ENCODE measurements at places on chromosomes 11 and 22.

- DNase-seq = no peak
These were observed 878.8 kb downstream of the NTM start for GRCh38 chr11:132249256-132249655.

GRCh38 chr11:104036995-104037394, 555 bp downstream of the DDI1 start:
- DNase-seq = no peak

DNA sequence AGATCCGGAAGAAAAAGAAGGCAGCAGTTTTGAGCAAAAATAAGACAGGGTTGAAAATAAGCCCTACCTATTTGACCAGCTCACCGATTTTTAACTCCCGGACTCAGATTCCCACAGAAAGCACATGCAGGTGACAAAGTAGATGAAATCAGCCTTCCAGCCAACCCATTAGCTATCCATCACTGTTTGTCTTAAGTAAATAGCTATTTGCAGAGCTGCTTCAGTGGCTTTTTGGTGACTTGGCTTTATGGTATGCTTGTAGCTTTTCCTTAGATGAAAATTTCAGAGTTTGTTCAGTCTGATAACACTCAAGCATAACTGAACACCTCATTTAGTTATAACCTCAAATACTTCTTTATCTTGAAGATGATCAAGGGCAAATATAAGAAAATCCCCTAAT, 192.6 kb downstream of the HIPK3 start:
- no peak for DNase-seq

DNA sequence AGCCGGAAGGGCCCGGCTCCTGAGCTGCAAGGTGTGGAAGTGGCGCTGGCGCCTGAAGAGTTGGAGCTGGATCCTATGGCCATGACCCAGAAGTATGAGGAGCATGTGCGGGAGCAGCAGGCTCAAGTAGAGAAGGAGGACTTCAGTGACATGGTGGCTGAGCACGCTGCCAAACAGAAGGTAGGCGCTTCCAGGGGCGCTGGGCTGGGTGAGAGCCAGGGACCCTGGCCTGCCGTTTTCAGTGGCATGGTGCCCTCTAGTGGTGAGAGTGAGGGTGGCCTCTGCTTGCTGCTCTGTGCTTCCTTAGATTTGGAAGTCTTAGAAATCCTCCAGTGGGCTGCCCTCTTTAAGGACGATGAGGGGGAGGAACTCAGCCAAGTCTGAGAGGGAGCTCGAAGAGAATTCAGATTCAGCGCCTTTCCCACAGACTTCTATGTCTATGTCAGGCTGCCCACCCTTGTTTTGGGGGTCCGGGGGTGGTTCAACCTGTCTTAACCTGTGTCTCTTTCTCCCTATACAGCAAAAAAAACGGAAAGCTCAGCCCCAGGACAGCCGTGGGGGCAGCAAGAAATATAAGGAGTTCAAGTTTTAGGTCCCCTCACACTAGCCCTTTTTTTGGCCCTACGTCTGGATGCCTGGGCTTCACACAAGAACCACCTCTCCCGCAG, 1.8 kb upstream of the PACS1 start:
- DNase-seq = peak; percentile 58

GRCh38 chr11:58616594-58616993, 5.9 kb upstream of the CNTF start:
- DNase-seq = peak; percentile 97

- DNase-seq = no peak
These were observed 34.4 kb downstream of the PRMT3 start for GRCh38 chr11:20421946-20422345.

GRCh38 chr11:108596701-108597100, 3.1 kb upstream of the EXPH5 start:
- no peak for DNase-seq

GRCh38 chr11:92528001-92528400, 303.4 kb downstream of the FAT3 start:
- DNase-seq = no peak

GRCh38 chr22:43811777-43812148, 342 bp downstream of the EFCAB6 start:
- DNase-seq = no peak

- no peak for DNase-seq
These were observed 20.7 kb upstream of the SPON1 start for GRCh38 chr11:13941775-13942174.

GRCh38 chr22:20118300-20119020, 1.4 kb upstream of the TRMT2A start:
- DNase-seq = no peak

GRCh38 chr11:67420646-67421429, 5.4 kb downstream of the CARNS1 start:
- DNase-seq = peak; percentile 81

DNA sequence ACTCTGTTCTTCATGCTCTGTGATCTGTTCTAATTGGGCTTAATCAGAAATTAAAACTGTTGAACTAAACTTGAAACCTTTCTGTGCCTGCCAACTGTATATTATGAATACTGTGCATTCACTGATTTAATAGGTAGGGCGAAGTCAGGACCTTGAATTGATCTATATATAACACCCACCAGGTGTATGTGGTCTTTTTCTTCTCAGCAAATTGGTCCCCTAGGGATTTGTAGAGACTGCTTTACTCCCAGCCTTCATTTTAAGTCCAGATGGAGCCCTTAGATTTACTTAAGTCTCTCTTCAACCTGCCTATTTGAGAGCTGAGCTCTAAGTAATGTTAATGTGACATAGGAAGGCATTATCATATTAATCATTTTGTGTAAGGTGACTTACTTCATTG, 257.5 kb downstream of the TMEM135 start:
- DNase-seq = no peak

GRCh38 chr11:44505581-44506054, 59.8 kb upstream of the CD82 start:
- DNase-seq = peak; percentile 61

- DNase-seq = no peak
These were observed 866.2 kb downstream of the TBC1D22A start for GRCh38 chr22:47628477-47629272.

DNA sequence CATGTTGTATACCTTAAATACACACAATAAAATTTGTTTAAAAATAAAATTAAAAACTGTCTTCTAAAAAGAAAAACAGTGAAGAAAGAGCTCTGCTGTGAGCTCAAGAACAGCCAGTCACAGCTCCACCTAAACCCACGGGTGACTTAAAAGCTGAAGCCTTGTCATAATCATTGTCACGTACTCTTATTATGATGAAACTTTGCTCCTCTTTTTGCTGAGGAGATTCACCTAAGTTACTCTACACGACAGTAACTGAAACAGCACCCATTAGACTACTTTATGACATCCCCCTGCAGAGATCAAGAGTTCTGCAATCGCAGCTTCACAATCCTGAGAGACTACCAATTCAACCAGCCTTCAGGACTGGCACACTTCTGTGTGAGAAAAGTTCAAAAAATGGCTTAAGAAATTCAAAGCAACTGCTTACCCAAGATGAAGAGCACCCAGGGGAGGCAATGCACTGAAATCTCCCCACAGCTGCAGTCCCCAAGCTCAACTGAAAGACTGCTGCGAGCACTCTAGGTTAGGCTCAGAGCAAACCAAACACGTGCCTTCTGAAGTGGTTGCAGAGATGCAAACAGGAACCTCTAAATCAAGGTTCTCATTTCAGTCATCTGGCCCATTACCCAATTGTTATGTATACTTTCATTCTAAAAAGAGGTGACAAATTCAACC, at the start of gene JAML:
TSS of gene JAML (minus strand) at position 501 of the 678 bp plus-strand sequence. CDS start 10,145 bp downstream, outside the sequence.
- no peak for DNase-seq

GRCh38 chr11:65770951-65771567, 9.7 kb downstream of the AP5B1 start:
- DNase-seq = no peak
